Fibroblast of the aortic adventitia (primary cell): ENCODE measurements at places on chromosomes 2 and 18. TPM values are rescaled to one million over a fixed set of nuclear protein-coding genes. Genes with fewer than 3 reads are reported as not detected.

The POTEC gene
- under 0.01 TPM in 1 of 2 replicates, not detected in the other for total RNA-seq

The KHK gene
- 1.7 and 2.3 TPM in 2 replicates for total RNA-seq

The FAM168B gene
- 47.8 and 114 TPM in 2 replicates for total RNA-seq

The PDE1A gene
- total RNA-seq = 18.7 and 34.9 TPM in 2 replicates
